Astrocyte of the spinal cord (primary cell): ENCODE measurements at places on chromosomes 1 and 21.

- no peak for DNase-seq
These were observed 126.7 kb downstream of the GDAP2 start for GRCh38 chr1:117802531-117803257.

GRCh38 chr1:199585392-199585791 lies 442.1 kb upstream of the NR5A2 start:
- DNase-seq, result no peak

DNA sequence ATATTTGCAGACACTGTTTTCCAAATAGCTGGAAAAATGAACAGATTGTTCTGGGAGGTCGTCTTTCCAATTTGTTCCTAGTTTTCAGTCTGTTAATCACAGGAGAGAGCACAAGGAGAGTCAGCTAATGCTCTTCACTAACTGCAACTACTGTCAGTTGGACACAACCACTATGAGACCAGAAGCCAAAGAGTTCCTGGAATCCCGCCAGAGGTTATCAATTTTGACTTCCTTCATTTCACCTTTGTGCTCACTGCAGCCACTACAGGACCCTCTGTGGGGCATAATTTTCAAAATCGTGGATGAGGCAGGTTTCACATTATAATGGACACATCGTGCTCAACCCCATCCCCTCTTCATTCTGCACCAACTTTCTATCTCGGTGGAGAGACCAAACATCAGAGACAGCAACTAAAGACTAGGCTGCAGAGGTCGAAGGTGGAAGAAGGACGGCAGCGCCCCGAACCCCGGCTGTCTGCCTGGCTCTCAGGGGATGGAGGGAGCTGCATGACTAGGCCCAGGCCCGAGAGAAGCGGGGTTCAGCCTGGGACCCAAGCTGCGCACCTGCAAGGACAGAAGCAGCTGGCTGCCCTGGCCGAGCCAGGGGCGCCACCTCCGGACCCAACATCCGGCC lies 602 bp downstream of the KIAA0319L start:
- DNase-seq, result no peak

GRCh38 chr1:58929671-58930325 lies 146.0 kb upstream of the JUN start:
- DNase-seq, result no peak

- DNase-seq, result no peak
These were observed 275.9 kb upstream of the CACYBP start for GRCh38 chr1:174723816-174724215.

DNA sequence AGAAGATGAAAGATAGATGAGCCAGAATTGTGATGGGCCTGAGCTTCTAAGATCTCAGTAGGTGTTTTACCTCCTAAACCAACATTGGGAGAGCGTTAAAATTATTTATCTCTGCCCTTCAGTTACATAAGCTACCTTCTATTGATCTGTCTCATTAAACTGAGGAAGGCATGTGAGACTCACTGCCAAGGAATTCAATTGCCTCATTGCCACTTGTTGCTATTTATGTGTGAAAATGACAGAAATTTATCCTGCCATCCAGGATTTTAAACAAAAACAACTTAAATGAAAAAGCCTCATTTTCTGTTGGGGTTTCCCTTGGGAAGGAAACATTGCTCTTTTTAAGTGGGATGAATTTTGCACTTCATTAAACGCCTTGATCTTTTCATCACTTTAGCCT lies 78.7 kb upstream of the RUNX1 start:
- DNase-seq, result no peak

- no peak for DNase-seq
These were observed 226.1 kb downstream of the RGS7 start for GRCh38 chr1:241130881-241131280.

DNA sequence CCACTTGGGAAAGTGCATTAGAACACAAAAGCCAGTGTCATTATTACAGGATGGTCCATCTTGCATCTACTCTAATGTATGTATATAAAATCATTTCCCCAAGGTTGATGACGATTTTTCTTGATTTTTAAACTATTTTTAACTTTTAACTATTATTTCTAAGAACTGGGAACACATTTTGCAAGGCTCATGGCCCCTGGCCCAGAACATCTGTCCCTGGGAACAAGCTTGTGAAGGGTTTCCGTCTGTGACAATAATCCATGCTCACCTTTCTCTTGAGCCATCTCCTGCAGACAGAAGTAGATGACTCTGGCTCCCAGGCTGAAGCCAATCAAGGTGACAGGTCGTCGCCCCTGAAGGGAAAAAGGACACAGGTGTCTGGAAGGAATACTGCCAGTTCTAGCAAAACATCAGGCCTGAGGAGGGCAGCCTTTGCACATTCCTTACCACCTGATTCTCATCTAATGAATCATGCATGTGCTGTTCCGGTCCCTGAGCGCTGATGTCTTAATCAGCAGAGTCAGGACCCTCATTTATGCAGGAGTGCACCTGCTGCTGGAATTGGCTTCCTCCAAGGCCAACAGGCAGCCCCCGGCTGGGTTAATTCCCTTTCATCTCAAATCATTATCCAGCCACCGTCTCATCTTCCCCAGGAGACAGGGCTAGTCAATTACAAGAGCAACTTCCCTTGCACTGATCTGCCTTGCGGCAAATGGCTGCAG lies 62.5 kb downstream of the TMCO4 start:
- DNase-seq, result peak; percentile 11

GRCh38 chr1:45685308-45686014 lies 872 bp downstream of the GPBP1L1 start:
- peak; percentile 39 for DNase-seq
